Activated effector memory CD4-positive, alpha-beta T cell treated with Interleukin-2 at 50 U/mL for 16 hours (primary cell): ENCODE measurements at places on chromosomes 5 and 9.

DNA sequence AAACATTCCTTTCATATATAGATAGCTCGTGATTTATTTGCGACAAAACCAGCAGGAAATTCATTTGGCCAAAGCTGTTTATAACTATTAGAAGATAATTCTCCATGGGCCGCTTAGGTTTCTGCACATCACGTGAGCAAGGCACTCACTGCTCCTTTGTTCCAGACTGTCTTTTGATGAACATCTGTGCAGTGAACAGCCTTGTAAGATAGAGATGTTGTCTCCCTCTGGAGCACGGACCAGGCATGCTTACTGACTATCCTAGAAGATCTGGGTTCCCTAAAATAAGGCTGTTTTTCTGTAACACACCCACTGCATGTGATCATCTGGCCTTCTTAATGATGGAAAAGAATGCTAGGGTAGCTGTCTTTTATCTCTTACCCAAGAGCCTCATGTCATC is 30.9 kb downstream of the YIPF5 start:
- no peak for DNase-seq

DNA sequence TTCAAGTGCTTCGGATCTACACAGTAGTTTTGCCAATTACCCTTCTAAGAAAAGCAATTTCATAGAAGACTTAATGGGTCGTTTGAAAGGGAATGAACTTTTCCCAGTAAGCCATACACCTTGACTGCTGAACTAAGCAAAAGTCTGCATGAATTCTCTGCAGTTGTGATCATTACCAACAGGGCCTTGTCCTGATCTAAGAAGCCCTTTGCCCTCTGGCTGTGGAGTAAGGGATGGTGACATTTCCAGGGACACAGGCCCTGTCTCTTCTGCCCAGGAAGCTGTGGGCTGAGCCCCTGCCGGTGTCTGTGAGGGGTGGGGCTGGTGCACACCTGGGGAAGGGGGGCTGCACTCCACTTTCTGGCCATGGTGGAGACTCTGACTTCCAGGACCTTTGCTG is 30.5 kb downstream of the ZDHHC11 start:
- no peak for DNase-seq

GRCh38 chr5:1088031-1088430 is 23.8 kb downstream of the SLC12A7 start:
- DNase-seq = no peak

DNA sequence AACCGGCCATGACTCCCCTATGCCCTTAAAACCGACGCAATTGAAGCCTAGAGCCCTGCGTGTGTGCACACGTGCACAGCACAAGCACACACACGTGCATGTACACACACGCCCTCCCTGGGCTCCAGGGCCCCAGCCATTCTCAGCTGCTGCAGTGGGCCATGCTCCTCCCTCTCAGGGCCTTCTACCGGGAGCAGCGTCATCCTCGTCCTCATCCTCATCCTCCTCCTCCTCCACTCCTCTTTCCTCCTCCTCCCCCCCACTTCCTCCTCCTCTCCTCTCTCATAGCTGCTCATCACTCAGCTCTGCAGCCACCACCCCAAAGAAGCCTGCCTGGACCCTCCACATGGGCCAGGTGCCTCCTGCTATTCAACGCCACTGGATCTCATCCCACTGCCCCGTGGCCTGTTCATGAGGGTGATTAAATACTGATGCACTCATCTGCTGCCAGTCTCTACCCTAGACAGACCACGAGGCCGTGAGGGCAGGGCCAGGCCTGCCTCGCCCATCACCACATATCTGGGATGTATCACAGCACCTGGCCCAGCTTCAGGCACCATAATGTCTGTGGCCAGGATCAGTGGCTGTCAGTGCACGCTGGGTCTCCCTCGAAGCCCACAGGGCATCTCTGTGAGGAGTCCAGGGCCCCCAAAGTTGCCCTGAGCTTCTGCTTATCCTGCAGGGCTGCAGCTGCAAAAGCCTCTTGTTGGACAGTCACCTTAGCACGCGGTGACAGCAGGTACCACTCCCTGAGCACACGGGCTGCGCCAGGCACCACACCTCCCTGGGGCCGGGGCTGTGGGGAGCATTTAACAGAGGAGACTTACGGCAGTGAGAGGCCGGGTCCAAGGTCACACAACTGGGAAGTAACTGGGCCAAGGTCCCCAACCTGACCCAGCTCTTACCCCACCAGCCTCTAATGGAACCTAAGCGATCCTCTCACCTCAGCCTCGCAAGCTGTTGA is 9.8 kb downstream of the FAM78A start:
- no peak for DNase-seq

DNA sequence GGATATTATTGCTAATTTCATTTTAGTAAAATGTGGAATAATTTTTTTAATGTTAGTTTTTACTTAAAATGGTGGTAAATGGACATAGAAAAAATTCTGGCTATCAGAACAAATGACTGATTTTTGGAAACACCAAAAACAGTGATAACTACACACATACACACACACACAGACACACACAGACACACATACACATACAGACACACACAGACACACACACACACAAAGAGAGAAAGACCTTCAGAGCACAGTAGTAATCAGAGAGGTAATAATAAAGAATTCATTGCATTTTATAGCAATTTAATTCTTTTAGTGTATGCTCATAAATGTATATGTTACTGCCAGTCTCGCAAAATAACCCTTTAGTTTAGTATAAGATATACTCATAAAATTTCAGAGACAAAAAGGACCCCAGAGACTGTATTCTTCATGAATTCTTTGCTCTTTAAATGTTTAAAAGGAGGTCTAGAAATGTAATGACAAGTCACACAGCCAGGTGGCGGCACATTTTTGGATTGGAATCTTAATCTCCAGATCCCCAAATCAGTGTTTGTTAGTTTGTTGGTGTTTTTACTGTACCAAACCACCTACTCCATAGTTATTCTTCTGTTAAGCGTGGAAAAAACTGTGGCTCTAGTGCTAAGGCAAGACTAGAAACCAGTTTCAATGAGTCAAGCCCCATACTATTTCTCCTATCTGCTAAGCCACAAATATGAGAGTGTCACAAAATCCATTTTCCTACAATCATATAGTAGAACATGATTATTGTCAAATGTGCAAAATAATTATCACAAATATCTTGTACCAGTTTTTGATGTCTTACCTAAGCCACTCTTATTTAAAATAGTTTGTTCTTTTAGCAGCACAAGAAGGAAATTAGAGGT is 109.9 kb downstream of the EDIL3 start:
- no peak for DNase-seq

- DNase-seq = no peak
Observed at GRCh38 chr5:107486489-107486888, 184.2 kb downstream of the EFNA5 start.

DNA sequence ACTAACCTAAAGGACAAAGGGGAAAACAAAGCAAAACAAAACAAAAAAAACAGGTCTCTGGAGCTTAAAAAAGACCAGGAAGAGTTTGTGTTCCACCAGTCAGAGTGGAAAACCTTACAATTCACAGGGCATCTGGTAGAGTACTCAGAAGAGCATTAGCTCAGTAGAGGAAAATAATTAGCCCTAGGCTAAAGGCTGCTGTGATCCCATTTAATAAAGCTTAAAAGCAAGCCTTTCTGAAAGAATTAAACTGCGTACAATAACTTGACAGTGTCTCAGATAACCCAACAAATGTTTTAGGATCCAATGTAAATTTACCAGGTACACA is 7.3 kb downstream of the ECM2 start:
- no peak for DNase-seq

- no peak for DNase-seq
Observed at GRCh38 chr9:72509053-72509452, 12.4 kb upstream of the TMC1 start.

GRCh38 chr5:15585128-15585527 is 85.1 kb downstream of the FBXL7 start:
- DNase-seq = no peak

- no peak for DNase-seq
Observed at GRCh38 chr5:35220967-35221366, 9.3 kb downstream of the PRLR start.

DNA sequence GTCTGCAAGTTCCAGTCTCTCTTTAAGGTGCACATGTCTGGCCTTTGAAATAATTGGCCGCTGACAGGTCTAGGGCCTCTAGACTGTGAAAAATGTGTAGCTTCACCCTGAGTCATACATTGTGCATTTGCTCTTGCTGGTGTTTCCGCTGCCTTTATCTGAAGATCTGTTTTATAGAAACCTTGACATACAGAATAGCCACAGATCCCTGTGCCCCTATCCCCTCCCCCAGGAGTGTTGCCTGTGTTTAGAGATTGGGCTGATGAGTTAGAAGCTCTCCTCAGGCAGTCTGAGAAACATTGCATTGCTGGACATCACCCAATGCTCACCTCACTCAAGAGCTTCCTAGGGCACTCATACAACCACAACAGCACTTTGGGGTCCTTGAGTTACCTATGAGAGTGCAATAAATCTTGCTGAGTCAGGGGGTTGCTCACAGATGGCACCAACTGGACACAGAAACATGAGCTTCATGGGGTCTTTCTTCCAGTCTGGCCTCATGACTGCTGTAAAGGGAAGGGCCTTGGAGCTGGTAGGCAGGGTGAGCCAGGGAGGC is 3.8 kb upstream of the ZNF782 start:
- no peak for DNase-seq

DNA sequence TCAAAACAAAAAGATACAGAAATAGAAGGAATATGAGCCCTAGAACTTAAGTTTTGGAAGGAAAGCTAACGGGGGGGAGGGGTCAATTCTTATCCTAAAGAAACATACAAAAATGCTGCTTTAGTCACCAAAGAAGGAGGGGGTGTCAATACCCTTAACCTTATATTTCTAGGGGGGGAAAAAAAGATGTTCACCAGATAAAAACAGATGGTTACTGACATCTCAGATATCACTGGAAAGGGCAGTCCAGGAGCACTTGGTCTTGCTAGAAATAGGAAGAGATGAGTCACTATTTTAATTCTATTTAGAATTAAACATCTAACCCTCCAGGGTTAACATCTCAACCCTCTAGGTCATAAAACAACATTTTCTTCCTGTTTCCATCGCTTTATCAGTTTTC is 1.7 kb downstream of the DIAPH1 start:
- DNase-seq = no peak

GRCh38 chr9:69389437-69389995 is 64.5 kb downstream of the ENTREP1 start:
- DNase-seq = no peak

DNA sequence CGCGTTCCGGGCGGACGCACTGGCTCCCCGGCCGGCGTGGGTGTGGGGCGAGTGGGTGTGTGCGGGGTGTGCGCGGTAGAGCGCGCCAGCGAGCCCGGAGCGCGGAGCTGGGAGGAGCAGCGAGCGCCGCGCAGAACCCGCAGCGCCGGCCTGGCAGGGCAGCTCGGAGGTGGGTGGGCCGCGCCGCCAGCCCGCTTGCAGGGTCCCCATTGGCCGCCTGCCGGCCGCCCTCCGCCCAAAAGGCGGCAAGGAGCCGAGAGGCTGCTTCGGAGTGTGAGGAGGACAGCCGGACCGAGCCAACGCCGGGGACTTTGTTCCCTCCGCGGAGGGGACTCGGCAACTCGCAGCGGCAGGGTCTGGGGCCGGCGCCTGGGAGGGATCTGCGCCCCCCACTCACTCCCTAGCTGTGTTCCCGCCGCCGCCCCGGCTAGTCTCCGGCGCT is at the start of gene DAPK1:
Gene DAPK1, plus strand, starts transcription at position 264 of the 442 bp plus-strand sequence. CDS start 1,211 bp downstream, outside the sequence.
- no peak for DNase-seq

DNA sequence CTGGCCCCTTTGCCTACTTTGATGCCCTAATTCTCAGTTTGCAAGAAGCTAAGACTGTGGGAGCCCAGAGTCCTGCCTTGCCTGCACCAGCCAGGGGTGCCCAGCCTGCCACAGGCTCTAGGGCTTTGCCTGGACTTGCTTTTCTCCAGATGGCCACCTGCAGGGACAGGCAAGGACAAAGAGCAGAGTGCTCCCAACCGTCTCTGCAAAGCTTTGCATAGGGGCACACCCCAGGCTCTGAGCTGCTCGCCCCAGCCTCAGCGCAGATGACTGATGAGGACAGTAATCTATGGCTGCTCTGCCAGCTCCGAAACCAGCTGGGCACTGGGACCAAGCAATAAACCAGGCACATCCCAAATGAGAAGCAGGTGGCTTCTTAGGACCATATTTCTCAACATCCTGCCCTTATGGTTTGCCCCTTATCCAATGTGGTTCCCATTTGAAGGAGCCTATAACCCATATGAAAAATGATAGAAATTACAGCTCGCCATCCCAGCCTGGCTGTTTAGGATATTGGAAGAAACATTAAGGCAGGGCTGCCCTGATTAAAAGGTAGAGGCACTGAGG is 25.4 kb upstream of the TCF7 start:
- DNase-seq = no peak

DNA sequence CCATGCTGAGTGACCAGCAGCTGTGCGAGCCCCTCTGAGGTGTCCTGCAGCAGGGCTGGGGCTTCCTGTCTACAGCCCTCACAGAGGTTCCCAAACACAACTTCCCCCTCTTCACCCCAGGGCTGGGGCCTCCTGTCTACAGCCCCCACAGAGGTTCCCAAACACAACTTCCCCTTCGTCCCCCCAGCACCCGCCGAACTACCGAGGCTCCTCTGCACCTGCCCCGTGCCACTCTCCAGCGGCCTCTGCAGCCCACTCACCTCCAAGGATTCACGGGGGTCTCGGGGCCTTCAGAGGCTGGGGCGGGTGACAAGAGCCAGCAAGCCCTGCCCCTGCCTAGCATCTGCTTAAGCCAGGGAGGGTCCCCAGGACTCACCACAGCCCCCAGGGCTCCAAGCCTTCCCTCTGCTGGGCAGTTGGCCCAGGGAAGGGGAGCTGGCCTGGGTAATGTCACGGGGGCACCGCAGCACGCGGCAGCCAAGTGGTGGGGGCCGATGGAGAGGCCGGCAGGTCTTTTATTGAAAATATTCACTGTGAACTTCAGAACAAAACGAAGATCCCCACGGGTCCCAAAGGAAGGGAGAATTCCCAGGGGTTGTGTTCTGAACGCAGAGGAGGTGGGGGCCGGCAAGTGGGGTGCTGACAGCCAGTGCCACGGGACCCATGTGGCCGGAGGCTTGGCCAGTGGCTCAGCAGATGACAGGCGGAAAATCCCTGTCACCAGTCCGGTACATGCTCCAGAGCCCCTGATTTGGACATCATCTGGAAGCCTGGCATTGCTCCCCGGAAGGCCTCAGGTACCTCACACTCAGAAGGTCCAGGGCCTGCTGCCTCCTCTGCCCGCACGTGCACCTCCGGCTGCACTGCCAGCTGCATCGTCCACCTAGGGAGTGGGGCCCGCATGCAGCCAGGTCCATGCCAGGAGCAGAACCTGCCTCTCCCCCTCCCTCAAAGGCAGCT is 125.3 kb downstream of the ADAMTS2 start:
- DNase-seq = no peak

GRCh38 chr9:91714020-91714806 is 235.8 kb downstream of the ROR2 start:
- DNase-seq = no peak

DNA sequence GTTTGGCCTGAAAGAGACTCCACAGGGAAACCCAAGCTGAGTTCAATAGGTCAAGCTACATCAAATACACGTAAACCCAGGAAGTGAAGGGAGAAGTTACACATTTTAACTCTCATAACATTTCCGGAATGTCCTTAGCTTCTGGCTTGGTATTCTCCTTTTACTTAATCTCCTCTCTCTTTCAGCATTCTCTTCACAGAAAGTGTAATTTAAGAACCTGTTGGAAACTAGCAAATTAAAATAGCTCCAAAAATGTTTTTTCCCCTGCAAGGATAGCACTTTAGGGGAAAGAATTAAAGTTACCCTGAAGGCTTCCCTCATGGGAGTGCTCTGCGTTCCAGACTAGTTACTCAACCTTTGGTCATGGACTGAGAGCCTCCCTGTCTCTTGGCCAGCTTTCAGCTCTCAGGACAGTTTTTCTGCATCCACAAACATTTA is 292.7 kb upstream of the TARS1 start:
- no peak for DNase-seq

- DNase-seq = no peak
Observed at GRCh38 chr9:35415402-35416097, 74.4 kb upstream of the RUSC2 start.
